ENCODE measurements at places on chromosomes 5 and 9. TPM values are rescaled to one million over a fixed set of nuclear protein-coding genes. Genes with fewer than 3 reads are reported as not detected.

DNA sequence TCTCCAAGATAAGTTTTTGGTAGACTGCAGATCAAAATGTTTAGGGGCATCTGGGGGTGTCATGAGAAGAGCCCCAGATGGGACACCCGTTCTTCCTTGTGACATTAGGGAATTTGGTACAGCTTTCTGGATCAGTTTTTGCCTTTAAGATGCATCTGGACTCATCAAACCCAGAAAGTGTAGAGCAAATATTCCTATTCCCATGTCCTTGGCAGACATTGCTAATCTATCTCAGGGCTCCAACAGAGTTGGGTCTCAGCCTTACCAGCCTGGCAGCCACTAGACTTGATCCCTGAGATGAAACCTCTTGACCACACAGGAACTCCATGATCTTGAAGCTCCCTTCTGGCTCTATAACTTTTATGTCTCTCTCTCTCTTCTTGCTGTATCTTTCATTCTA lies 35.6 kb downstream of the ERGIC1 start:
- DNase-seq: no peak

DNA sequence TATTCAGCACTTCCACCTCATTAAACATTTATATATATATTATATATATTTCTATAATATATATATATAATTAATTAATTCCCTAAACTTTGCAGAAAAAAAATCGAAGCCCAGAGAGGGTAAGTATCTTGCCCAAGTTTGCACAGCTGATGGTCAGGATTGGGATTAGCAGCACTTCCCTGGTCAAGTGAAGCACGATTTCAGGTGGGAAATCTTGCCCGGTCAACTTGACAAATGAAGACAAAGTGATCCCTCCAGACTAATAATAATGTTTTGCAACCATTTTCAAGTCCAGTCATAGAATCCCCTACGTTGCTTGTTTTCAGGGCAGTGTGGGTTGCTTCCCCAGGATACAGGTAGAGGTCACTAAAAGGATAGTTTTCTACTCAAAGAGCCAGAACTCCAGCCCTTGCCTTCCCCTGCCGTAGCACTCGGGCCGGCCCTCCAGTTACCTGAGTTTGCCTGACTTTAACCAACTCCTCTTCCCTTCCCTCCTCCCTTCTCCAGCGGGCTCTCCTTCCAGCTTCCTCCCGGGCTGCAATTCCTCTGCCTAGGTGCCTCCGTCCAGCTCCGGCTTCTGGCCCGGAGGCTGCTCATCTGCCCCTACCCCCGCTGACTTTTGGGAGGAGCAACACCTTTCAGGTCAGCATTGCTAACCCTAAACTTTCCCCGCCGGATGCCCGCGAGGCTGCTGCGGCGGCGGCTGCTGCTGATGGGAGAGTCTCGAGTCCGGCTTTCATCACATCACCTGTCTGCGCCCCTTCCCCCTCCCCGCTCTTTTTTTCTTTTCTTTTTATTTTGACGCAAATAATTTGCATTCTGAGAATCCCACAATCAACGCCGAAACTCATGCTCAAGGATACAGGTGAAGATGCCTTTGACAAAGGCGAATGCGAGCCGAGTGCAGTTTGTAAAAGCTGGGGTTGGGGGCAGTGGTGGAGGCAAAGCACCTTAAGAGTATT lies 930 bp downstream of the PRLR start:
- no peak for DNase-seq

DNA sequence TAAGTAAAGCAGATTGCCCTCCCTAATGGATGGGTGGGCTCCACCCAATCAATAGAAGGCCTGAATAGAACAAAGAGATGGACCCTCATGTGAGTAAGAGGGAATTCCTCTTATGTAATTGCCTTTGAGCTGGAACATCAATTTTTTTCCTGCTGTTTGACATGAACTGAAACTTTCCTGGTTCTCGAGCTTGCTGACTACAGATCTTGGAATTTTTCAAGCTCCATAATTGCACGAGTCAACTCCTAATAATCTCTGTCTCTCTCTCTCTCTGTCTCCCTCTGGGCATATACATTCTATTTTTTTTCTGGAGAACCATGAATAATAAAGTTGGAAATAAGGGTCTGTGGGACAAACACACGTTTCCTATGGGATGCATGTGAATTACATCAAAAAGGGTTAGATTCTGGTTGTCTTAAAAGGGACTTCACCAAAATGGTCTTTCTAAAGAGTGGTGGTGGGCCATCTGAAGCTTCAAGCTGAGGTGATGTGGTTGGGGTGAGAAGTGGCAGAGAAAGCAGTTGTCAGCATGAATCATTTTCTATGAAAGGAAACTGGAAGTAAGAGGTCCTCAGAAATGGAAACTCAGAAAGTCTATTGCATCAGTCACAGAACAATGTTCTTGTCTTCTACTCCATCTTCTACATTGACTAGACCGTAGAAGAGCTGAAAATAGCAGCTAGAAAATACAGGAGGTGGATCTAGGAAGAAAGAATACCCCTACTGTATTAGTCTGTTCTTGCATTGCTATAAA lies 47.0 kb upstream of the HOMER1 start:
- DNase-seq: no peak

DNA sequence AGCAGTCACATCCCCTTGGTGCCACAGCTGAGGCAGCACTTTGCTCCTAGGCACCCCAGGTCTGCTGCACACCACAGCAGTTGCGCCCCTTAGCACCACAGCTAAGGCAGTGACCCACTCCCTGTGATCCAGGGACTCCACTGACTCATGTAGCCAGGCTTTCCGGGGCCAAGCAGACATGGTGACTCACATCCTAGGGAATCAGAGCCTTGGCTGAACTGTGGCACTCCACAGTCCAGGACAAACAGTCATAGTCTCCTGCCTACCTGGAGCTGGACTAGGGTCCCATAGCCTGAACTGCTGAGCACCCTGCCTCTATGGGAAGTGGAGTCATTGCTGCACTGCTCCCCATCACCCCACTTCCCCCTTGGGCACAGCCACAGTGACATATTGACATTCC lies 338.7 kb downstream of the NPR3 start:
- peak; percentile 31 for DNase-seq

DNA sequence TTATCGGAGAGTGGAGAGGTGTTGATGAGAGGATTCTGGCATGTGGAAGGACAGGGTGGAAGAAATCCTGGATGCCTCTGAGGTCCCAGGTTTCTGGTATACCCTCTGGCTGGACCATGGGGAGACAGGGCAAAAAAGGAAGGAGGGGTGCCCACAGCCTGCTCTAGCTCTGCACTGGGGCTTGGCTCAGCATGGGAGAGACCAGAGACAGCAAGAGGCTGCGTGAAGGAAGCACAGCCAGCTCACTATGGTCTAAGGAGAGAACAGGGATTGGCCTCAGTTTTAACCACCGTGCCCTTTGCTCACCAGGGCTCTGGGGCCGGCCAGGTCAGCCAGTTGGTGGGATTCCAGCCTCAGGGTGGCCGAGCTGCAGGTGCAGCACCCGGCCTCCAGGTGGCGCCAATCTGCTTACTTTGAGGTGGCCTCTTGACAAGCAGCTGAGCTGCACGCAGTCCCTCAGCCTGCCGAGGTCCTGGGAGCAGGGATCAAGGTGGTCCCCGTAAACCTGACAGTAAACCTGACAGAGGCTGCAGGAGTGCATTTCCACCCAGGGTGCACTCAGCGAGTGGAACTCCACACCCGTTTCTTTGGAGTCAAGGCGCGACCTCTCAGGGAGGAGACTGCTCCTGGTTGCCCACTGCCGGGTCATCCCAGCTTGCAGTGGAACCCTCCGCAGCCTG lies 25.0 kb upstream of the SPTLC1 start:
- no peak for DNase-seq

DNA sequence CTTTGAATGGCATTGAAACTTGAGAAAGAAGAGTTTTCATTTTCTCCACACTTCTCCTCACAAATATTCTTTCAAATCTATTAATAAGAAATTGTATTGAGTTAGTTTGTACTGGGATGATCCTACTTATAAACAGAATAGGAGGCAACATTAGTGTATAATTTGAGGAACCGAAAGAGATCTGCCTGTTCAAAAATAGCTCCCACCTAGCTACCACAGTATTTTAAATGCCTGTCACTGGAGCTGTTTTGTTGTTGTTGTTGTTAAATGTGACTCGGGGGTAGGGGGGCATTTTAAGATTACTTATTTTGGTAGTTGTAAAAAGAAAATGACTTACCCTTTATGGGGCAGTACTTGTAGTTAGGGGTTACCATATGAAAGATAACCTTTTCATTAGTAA lies 20.1 kb upstream of the HAPLN1 start:
- no peak for DNase-seq

Gene GRM6
- not detected for total RNA-seq

Data from glomerular endothelial cell (primary cell).